Hematopoietic multipotent progenitor cell treated with erythropoietin and hydrocortisone succinate and interleukin-3 and kit ligand, for 15 days (in vitro differentiated cells): ENCODE measurements at places on chromosomes 12 and 14.

GRCh38 chr12:58592475-58593207 is 327.7 kb downstream of the LRIG3 start:
- DNase-seq, result no peak

GRCh38 chr12:54374562-54375258 is 9.8 kb downstream of the ZNF385A start:
- DNase-seq, result no peak

DNA sequence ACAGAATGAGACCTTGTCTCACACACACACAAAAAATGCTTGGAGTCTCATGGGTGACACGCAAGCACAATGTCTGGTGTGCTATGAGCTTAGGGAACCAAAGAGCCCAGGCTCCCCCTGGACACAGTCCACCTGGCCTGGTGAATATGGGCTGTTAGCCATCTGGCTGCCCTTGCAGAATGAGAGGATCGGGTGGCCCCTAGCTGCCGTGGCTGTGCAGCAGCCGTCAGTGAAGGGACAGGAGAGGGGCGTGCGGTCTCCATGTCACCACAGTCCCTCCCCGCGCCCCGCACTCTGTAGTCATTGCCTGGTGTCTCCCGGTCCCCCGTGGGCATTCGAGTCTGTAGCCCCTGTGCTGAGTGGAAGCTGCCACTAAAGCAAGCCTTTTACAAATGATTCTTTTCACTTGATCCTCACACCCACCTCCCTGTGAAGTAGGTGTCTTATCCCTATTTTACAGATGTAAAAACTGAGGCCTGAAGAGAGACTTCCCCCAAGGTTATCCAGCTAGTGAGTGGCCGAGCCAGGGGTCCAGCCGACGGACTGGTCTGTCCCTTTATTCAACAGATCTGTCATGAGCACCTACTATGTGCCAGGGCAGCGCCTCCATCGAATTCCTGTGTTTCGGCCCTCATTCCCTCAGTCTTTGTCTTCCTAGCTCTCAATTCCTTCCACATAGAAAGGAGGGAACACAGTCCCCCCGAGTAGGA is 18.8 kb downstream of the MVK start:
- no peak for DNase-seq

GRCh38 chr12:71266606-71267005 is 108.8 kb upstream of the TSPAN8 start:
- DNase-seq, result no peak

DNA sequence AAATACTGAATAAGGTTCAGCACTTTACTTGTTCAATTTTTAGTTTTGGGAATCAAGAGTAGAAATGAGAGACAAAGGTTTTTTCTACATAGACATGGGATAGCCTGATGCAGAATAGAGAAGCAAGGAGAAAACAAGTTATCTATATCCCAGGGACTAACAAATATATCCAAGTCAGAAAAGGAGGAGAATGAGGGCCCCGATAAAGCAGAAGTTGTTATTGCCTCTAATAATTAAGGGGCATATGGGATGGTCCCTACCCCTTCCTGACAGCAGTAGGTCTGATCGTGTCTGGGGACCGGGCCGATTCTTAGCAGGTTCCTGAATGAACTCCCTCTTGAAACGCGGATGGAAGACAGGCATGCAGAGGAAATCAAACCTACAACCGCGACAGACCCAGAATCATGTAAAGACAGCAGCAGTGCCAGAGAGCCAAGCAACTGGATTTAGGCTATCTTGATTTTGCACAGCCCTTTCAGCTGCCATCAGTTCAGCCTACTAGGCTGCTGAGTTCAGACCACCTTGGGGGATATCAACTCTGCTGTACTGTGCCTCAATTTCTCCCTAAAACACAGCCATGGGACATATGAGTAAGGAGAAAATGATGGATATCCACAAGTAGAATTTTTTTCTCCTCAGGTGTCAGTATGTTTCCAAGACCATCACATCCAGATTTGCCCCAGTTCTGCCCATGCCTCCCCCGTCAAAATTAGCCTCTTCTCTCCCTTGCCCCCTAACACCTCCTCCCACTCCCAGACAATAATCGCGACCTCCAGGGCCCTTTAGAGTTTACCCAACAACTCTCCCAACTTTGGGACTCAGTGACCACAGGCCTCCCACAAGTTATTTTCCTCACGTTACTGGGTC is 706 bp downstream of the PRMT5 start:
- peak; percentile 17 for DNase-seq
